ENCODE measurements at places on chromosomes 4 and X. TPM values are rescaled to one million over a fixed set of nuclear protein-coding genes. Genes with fewer than 3 reads are reported as not detected.

The TBX22 gene
- total RNA-seq, result not detected

The SMPX gene
- 0.31 TPM for total RNA-seq

The GPR143 gene
- total RNA-seq, result 1.2 TPM

DNA sequence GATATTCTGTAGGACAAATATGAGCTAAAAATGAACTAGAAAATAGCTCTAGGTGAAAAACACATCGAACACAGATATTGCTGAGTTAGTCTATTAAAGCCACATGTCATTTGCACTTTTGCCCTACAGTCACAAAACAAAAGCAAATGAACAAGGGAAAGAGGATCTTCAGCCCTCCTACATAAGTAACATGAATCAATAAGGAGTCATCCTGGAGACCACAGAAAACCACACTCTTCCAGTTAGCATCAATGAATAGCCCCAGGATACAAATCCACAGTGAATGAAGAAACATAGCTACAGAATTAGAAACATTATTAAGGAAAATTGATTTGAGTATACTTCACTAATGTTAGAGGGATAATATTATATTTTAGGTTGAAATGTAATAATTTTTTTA, 311.4 kb downstream of the MAPK10 start:
- no peak for DNase-seq

GRCh38 chr4:149719806-149720205, 95.8 kb downstream of the IQCM start:
- no peak for DNase-seq

- no peak for DNase-seq
These were observed 628.9 kb downstream of the TLL1 start for GRCh38 chr4:166501941-166502382.

DNA sequence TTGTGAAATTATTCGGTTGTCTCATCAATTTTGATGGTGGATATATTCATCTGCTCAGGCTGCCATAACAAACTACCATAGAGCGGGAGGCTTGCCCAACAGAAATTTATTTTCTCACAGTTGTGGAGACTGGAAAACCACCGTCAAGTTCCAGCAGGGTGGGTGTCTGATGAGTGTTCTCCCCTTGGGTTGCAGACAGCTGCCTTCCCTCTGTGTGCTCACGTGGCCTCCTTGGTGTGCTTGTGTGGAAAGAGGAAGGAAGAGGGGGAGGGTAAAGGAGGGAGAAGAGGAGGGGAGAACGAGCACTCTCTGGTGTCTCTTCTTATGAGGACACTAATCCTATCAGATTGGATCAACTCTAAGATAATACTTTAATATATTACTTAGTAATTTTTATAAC, 123.8 kb upstream of the TEX13D start:
- DNase-seq, result no peak
